ENCODE measurements at places on chromosomes 3 and 15. TPM values are rescaled to one million over a fixed set of nuclear protein-coding genes. Genes with fewer than 3 reads are reported as not detected.

ALDH1A3 gene
- 7.0 TPM for total RNA-seq

UCN2 gene
- 0.24 TPM for total RNA-seq

- no peak for DNase-seq
Observed at GRCh38 chr3:152402695-152403451, 134.1 kb downstream of the MBNL1 start.

DNA sequence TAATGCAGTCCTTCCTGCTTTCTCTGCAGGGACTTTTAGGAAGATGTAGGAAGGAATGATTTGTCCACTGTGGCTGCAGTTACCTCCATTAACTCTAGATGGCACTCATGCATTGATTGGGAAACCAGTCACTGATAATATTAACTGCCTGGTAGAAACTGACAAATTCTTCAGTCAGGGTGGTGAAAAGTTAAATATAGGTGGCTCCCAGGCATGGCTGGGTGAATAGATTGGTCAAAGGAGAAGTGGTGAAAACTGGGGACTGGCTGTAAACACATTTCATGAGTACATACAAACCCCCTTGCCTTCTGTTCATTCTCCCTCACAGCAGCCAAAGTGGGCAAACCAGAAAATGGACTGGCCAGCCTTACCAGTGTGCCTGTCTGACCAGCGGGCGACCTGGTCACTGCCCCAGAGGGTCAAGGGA, 333.4 kb downstream of the THSD4 start:
- DNase-seq = no peak

ADAMTS17 gene
- total RNA-seq = 1.8 TPM

DNA sequence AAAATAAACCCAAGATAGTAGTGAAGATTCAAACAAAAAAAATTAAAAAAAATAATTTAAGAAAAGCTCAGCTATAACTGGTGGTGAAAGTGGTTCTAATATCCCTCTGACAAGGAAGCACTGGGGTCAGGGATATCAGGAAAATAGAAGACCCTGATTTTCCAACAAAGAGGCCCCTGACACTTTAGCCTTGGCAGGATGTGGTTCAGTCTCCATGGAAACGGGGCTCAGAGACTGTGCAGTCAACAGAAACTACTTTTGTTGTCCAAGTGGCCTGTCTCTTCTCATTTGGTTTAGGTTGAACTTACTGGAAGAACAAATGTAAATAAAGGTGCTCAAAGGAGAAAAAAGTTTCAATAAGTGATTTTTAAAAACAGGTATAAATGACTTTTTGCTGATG, 27.2 kb downstream of the INTS14 start:
- no peak for DNase-seq

DNA sequence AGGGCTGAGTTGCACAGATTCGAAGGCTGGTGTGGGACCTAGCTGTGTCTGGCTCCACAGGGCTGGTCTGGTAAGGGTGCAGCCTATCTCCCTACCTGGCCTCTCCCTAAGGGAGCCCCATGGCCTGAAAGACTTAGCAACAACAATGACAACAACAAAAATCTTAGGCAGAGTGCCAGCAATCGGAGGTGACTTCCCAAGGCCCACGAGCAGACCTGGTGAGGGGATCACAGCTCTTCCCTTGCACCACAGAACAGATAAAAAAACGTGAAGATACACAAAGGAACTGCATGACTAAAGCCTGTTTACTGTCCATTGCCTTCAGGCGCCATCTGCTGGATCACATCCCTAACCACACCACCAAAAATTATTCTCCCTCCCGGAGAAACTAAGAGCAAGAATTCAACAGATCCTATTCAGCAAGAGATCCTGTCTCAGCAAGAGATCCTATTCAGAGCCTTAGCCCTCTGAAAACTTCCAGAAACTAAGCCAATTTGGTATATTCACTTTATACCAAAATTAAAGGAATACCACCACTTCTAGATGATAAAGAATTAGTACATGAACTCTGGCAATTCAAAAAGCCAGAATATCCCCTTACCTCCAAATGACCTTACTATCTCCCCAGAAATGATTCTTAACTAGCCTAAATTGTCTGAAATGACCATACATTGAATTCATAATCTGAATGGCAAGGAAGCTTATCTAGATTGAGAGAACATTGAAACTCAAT, 24.1 kb upstream of the OR5K4 start:
- DNase-seq = no peak

SLC2A2 gene
- not detected for total RNA-seq

CILP gene
- total RNA-seq = 170 TPM

- no peak for DNase-seq
Observed at GRCh38 chr15:36358094-36358493, 221.3 kb upstream of the CDIN1 start.

GRCh38 chr3:124998247-124998630, 57.6 kb downstream of the HEG1 start:
- DNase-seq = no peak

- no peak for DNase-seq
Observed at GRCh38 chr3:33937628-33938027, 139.2 kb downstream of the PDCD6IP start.

NUP210 gene
- total RNA-seq = 4.8 TPM

C15orf62 gene
- 0.19 TPM for total RNA-seq

Data from aorta (tissue), 5 donors.